ENCODE measurements at places on chromosomes 1 and 21.
A peak's percentile ranks its signal among the peaks of the same experiment; 100 is the strongest.

DNA sequence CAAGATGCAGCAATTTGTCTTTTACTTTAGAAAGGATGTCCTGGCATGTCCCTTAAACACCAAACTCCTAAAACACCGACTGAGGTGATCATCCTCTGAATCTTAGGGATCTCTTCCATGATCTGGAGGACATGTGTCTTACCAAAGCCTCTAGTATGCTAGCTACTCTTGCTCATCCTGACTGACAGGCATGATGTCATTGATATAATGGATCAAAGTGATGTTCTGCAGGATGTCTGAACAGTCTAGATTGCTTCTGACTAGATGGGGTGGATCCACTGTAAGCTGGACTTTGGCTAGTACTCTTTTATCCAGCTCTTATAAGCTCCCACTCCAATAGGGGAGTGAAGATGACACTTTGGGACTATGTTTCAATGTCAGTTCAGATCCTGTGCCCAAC is 11.3 kb upstream of the CGN start:
- no peak for DNase-seq

- no peak for DNase-seq
Observed at GRCh38 chr1:205543351-205544301, 39.2 kb downstream of the CDK18 start.

DNA sequence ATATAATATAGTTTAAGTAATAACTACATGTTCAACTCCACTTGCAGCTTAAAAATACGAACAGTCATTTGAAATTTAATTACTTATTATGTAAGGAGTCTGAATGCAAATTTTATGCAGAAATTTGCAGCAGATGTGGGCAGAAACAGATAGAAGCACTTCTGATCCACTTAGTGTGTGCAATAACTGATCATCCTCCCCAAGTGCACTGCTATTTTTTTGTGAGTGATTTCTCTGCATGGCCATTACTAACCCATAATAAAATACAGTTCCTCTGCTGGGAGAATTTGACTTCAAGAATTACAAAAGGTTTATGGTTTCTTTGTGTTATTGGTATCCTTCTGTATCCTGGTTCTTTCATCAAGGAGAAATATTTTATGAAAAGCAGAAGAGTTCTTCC is 611.5 kb upstream of the RGS18 start:
- no peak for DNase-seq

DNA sequence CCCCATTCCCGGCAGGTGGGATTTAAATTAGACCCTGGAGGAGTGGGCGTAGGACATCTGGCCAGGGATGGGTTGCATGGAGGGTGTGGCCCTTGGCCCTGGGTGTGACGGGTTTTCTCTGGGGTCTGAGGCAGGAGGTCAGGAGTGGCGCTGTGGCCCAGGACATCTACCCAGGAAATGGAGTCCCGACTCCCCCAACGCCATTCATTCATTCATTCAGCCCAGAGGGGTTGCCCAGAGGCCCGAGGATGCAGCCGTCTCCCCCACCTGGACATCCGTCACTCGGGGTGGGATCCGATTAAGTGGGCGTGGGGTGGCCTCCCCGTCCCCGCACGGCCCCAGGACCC is 663 bp downstream of the ATP13A2 start:
- DNase-seq: no peak

DNA sequence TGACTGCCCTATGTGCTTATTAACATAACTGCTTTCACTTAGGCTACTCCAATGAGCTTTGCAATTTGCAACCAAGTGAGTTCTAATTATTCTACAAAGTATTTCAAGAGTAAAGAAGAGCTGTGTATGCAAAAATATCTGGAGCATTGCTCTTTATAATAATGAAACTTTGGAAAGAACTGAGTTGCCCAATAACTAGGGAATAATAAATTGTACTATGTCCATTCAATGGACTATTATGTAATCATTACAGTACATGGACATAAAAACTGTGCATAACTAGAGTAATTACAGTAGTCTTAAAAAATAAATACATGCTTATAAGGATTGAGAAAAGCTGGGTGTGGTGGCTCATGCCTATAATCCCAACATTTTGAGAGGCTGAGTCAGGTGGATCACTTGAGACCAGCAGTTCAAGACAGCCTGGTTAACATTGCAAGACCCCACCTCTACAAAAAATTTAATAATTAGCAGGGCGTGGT is 70.3 kb upstream of the JAK1 start:
- no peak for DNase-seq

DNA sequence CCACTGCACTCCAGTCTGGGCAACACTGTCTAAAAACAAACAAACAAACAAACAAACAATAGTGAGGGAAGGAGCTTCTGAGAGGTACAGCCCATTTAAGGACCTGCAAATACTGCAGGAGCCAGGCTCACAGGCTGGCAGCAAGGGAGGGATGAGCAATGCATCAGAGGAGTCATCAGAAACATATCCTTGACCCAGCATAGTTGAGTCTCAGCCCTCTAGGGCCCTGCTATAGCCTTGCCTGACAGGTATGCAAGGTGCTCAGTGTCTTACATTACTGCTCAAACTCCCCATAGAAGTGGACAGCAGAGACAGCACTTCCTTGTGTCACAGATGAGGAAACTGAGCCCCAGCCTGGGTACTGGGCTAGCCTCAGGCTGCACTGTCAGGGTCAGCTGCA is 7.3 kb upstream of the TTC4 start:
- no peak for DNase-seq

DNA sequence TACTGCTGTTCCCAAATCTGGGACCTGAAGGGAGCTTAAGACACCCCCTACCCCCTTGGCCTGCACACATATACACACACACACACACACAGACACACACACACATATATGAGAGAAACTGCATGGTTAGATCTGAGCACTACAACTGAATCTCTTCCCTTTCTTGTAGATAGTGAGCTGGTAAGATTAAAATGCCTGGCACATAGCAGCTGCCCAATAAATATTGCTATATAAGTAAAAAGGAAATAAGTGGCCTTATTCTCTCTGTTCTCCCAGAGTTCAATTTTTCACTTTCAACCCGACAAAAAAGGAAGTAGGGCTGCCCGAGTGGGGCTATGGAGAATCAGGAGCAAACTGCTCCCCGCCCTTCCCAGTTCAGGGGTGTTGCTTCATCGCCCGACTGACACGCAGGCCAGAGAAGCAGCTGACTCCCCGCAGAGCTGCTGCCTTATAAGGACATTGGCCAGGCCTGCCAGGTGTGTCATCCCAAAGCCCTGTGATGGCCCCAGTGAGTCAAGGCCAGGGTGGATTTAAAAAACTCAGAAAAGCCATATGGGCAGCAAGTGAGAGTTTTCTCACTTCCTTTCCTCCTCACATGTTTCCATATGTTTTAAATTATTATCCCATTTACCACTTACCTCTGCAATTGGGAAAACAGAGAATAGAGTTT is 106.5 kb upstream of the SLC44A3 start:
- DNase-seq: no peak

DNA sequence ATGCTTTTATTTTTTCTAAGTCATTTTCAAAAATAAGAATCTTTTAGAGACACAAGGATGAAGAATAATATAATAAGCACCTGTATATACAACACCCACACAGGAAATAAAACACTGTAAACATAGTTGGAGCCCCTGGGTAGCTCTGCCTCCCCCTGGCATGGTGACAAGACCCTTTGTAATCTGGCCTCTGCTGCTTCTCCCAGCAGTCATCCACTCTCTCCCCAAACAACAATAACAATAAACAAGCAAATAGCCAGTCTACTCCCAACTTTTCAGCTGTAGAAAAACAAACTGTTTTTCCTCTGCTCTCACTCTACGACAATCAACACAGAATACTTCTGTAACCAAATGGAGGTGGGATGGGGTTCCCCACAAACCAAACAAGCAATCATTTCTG is 110.1 kb downstream of the CSMD2 start:
- DNase-seq: no peak

DNA sequence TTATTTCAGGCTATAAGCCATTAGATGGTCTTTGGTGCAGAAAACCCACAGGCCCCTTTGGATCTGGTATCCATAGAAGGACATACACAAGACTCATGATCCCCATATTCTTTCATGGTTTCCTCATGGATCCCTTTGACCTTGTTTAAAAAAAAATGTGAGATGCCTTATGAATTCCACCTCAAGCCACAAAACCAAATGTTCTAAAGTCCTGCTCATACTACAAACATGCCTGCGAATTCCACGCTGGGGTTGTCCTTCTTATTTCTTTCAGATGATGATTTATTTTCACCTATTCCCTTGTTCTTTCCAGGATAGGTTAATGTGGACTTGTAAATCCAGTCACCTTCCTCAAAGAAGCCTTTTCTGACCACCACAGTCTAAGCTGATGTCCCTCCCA is 256.9 kb upstream of the DPYD start:
- no peak for DNase-seq

DNA sequence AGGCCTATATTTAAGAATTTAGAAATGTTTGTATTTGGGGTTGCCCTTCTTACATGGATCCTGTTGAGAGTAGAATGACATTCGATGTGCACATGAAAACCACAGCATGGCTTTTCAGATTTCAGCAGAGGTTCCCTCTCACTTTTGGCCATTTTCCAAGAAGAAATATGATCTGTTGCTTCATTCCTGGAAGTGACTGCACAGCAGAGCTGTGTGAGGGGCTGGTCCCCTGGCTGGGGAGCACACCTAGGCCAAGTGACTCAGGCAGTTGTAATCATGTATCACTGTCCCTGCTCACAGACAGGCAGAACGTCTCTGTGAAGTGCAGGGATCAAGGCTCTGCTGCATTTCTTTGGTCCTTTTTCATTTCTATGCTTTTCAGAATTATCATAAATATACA is 32.3 kb downstream of the AGT start:
- DNase-seq: no peak

DNA sequence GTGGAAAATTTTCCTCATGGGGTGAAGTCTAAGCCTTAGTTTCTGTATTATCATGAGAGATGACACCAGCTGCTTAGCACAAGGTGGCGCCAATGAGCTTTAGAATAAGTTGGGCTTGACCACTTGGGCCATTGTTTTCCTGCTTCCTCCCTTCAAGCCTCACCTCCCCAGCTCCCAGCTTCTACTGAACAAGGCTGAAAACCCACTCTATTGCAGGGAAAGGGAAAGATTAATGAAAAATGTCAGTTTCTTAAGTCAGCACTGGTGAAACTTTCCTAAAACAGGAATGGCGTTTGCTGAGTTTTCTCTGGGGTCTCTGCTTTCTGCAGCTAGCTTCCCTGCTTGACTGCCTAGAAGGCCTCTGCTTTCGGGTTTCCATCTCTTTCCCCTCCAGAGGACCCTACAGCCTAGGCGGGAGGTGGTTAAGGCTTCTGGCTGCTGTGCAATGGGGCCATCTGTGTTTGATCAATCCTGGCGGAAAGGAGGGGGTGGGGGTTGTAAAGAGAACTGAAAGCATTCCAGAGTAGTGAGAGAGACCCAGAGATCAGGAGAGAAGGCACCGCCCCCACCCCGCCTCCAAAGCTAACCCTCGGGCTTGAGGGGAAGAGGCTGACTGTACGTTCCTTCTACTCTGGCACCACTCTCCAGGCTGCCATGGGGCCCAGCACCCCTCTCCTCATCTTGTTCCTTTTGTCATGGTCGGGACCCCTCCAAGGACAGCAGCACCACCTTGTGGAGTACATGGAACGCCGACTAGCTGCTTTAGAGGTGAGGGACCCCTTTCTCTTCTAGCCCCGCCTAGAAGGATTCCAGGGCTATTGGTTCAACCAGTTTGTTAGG is at the start of gene OLFML3:
Gene OLFML3, plus strand, starts transcription at position 612 of the 840 bp plus-strand sequence. Its CDS starts 43 bp downstream, at position 655.
- DNase-seq: peak; percentile 32

- no peak for DNase-seq
Observed at GRCh38 chr21:17191346-17191993, 321.4 kb upstream of the CXADR start.

GRCh38 chr21:37237764-37238163 is 29.4 kb downstream of the VPS26C start:
- no peak for DNase-seq

DNA sequence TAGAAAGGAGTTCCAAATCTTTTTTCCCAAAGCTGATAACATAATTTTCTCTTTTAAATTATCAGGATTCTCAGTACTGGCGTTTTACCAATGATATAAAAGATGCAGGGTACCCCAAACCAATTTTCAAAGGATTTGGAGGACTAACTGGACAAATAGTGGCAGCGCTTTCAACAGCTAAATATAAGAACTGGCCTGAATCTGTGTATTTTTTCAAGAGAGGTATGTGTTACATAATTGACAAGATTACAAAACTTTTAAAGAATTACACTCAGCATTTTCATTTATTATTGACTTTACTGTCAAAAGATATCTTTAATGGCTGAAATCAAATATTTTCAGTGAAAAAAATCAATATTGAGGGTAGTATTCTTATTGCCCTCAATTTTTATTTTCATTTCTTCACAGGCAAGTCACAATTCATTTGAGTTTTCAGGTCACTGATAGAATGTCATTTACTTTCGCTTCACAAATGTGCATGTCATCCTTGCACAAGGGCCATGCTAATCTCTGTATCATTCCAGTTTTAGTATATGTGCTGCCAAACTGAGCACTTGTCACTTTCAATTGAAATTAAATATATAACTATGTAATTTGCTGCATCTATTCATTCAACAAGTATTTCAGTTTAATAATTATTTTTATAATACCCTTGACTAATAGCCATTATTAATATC is 63.5 kb downstream of the TPR start:
- no peak for DNase-seq

DNA sequence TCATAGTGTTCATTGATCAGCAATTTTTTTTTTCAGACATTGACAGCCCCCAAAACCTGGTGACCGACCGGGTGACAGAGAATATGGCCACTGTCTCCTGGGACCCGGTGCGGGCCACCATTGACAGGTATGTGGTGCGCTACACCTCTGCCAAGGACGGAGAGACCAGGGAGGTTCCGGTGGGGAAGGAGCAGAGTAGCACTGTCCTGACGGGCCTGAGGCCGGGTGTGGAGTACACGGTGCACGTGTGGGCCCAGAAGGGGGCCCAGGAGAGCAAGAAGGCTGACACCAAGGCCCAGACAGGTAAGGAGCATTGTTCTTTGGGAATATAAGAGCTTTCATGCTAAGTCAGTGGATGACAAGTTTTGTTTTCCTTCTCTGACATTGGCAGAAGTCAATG is 49.3 kb downstream of the TNN start:
- DNase-seq: no peak

Data from stimulated activated CD8-positive, alpha-beta memory T cell treated with anti-CD3 and anti-CD28 coated beads, Interleukin-4, amount 100 ng/mL, for 24 hours (primary cell).